ENCODE measurements at places on chromosomes 1 and 21. TPM values are rescaled to one million over a fixed set of nuclear protein-coding genes. Genes with fewer than 3 reads are reported as not detected.

The CCDC27 gene
- not detected for total RNA-seq

The APCS gene
- not detected for total RNA-seq

DNA sequence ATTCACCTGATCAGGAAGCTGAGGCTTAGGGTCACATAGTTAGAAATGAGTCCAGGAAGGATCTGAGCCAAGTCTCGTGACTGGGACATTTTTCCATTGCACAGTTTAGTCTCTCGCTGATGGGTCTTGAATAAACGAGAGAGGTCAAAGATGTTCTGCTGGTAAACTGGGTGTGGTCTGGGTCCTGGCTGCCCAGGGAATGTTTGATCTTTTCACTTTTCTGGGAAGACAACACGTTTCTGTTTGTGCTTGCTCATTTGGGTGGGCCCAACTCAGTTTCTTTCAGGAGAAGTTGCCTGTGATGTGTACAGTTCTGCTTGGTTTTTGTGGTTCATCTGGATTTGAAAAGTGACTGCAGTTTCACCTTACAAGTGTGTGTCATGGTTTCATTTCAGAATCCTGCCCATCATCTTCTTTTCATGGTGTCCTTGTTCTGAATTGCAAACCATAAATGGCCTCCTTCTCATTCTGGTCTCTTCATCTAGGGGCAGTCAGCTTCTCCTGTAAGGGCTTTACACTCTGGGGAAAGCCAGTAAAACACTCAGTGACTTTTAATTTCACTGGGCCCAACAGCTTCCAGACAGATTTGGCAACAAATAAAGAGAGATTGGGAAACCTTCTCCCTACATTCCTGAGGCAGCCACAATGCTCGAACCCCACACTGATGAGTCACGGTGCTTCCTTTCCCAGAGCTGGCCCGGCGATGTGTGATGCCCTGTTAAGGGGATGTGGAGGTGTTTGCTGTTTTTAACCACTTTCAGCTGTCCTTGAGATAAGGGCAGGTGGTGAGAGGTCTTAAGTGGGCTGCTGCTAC is 7.2 kb upstream of the TACSTD2 start:
- DNase-seq, result peak; percentile 83

DNA sequence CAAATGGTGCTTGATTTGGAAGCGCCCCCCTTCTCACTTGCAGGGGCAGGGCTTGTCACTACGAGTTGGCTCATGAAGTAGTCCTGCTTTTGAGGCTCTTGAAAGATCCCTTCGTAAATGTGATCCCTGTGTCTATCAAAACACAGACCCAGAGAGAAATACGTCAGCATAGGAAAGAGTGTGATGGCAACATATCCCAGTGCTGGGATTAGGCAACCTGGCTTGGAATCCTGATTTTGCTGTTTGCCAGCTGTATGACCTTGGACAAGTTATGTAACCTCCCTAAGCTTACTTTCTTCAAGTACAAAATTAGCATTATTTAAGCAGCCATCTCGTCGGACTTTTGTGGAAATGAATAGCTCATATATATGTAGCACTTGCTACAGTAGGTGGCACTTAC is 228.4 kb downstream of the ATG4C start:
- no peak for DNase-seq

- DNase-seq, result peak; percentile 49
These were observed 18.9 kb downstream of the PGBD2 start for GRCh38 chr1:248924696-248925532.

GRCh38 chr1:217527151-217527550 is 103.7 kb downstream of the GPATCH2 start:
- DNase-seq, result no peak

The RPTN gene
- total RNA-seq, result not detected

DNA sequence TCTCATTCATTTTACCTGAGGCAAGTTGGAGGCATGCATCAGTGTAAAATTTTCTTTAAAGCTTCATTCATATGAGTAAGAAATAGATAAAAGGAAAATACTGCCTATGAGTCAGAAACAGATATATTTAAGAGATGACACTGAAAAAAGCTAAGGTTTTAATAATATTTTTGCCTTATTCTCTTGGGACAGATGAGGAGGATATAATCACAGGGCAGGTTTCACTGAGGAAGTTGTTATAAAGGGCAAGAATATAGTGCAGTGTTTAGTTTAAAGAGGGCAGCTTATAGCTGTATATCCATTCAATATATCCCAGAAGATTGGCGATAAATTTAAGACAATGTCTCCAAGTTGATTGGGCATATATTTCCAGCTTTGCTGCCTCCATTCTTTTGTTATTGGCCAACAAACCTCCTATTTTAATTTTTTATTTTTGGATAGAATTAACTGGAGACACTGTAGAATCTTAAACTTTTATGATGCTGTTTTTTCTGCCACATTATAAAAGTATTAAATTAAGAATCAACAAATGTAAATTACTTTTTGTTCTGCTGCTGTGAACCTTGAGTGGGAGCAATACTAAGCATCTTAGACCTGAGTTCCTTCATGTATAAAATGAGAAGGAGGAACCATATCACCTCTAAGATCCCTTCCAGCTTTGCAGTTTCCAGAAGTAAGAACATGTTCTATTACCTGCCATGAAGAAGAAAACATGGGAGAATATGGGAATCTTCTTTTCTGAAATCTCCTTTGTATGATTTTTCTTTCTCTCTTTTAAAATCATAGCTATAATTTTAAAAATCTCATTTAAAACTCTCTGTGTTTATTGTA is 171.6 kb downstream of the S1PR1 start:
- no peak for DNase-seq

The OR14I1 gene
- not detected for total RNA-seq

The ITGB2 gene
- 12.5 TPM for total RNA-seq

GRCh38 chr1:116299248-116299647 is 73.8 kb upstream of the ATP1A1 start:
- DNase-seq, result no peak

GRCh38 chr1:170967042-170967910 is 31.9 kb downstream of the MROH9 start:
- DNase-seq, result peak; percentile 11

- DNase-seq, result no peak
These were observed 124.3 kb upstream of the PDE4B start for GRCh38 chr1:65668368-65668767.

GRCh38 chr1:180247061-180247460 is 17.0 kb downstream of the LHX4 start:
- no peak for DNase-seq

DNA sequence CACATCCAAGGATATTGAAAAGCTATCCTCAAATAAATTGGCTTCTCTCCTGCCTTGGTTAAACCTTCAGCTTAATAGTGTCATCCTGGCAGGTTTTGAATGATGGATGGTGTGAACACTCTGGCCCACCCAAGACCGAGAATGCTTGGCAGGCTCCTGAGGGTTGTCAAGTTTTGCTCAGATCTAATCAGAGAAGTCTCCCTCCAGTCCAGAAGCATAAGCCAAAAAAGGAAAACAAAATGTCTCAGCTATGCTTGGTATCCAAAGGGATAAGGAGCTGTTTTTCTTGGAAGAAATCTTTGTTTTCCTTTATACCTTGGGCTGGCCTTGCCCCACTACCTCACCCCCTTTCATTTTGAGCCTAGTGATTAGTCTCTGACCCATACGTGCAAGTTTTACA is 172.7 kb downstream of the CRB1 start:
- peak; percentile 35 for DNase-seq

DNA sequence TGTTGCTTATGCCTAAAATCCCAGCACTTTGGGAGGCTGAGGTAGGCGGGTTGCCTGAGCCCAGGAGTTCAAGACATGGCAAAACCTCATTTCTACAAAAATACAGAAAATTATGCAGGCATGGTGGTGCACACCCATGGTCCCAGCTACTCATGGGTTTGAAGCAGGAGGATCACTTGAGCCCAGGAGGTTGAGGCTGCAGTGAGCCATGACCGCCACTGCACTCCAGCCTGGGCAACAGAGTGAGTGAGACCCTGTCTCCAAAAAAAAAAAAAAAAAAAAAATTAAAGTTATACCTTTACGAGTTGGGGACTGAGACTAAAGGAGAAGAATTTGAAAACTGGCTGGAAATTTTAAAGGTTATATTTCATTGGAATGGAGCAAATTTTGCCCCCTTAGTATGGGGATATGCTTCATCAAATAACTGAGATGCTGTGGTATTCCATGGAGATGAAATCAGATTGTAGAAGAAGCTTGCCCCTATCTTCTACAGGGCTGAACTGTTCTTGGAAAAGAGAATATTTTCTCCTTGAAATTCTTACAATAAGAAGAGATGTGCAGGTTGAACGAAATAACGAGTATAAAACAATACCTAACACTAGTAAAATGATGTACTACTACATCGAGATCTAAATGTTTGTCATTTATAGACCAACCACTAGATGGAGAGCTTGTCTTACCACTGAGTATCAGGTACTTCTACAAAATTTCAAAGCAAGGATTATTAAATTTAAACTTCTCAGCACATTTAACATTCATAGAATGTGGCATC is 34.9 kb upstream of the SCYL3 start:
- peak; percentile 64 for DNase-seq

- DNase-seq, result no peak
These were observed 111.2 kb upstream of the ADGRL2 start for GRCh38 chr1:81689531-81689941.

DNA sequence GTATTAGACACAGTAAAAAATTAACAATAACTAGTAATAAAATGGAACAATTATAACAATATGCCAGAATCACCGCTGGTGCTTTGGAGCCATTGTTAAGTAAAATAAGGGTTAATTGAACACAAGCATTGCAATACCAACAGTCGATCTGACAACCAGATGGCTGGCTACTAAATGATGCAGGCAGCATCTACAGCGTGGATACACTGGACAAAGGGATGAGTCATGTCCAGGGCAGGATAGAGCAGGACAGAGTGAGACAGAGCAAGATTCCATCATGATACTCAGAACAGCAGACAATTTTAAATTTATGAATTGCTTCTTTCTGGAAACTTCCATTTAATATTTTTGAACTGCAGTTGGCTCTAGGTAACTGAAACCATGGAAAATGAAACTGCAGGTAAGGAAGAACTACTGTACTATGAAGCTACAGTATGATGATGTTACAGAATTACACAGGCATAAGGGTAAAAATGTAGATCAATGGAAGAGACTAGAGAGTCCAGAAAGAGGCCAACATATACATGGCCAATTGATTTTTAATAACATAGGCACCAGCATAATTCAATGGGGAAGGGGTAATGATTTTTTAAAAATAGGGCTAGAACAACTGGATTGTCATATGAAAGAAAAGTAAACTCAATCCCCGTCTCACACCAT is 168.7 kb downstream of the RRAGC start:
- no peak for DNase-seq

DNA sequence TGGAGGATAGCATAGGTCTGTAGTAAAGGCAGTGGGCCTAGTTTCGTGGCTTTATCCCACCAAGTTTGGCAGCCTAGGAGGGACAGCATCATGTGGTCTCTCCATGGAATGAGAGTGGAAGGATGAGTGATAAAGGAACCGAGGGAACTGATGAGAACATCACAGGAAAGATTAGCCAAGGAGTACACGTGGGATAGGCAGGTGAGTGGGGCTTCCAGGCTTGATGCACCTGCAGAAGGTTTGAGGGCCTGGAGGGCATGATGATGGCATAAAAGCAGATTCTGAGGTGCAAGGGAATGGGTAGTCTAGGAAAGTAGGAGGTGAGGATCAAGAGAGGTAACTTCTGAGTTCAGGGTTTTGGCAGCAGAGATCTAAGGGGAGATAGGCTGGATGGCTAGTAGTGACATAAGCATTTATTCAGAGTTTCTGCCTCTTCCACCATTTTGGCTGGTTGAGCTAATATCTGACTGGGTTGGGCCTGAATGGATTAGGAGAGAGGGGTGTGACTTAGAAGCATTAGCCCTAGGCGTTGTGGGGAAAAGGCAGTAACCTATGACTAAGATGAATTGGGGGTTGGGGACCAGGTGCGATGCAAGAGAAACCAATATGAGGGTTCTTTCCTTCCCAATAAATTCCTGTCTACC is 9.1 kb downstream of the PTGFRN start:
- no peak for DNase-seq

- DNase-seq, result peak; percentile 30
These were observed 129.2 kb downstream of the RGS21 start for GRCh38 chr1:192445839-192446489.

GRCh38 chr1:171858696-171859095 is 17.4 kb downstream of the DNM3 start:
- DNase-seq, result no peak

GRCh38 chr21:45376459-45377324 is 28.3 kb upstream of the COL18A1 start:
- no peak for DNase-seq

DNA sequence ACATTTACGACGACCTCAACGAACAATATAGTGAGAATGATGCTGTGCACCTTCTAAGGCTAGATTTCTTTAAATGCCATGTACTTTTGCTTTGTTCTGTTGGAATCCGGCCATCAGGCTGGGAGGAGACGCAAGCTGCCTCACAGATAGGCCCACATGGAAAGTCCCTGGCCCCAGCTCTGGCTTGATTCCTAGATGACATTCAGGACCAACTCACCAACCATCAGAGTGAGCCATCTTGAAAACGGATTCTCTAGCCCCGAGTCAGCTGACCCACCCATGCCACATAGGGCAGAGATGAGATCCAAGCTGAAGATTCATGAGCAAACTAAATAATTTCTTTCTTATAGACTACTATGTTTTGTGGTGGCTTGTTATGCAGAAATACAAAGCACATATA is 164.4 kb downstream of the ZNF281 start:
- no peak for DNase-seq

- no peak for DNase-seq
These were observed 17.6 kb upstream of the CLIC4 start for GRCh38 chr1:24727501-24728216.

DNA sequence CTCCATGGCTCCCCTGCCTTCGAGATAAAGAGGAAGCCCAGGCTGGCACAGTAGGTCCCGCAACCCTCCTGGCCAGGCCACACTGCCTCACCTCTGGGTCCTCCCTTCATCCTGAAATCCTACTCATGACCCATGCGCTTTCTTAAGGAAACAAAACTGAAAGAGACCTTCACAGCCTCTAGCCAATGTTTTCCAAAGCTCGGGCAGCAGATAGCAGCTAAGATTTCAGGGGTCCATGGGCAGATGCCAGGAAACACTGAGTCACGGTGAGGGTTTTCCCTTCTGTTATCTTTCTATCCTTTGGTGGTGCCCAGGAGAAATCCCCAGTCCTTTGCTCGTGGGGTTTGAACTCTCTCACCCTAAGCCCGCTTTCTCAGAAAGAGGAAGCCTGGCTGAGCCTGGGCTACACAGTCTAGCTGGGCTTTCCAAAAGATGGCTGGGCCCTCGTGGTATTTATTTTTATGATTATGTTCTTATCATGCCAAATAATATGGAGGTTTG is 26.6 kb downstream of the TTC39A start:
- DNase-seq, result no peak

DNA sequence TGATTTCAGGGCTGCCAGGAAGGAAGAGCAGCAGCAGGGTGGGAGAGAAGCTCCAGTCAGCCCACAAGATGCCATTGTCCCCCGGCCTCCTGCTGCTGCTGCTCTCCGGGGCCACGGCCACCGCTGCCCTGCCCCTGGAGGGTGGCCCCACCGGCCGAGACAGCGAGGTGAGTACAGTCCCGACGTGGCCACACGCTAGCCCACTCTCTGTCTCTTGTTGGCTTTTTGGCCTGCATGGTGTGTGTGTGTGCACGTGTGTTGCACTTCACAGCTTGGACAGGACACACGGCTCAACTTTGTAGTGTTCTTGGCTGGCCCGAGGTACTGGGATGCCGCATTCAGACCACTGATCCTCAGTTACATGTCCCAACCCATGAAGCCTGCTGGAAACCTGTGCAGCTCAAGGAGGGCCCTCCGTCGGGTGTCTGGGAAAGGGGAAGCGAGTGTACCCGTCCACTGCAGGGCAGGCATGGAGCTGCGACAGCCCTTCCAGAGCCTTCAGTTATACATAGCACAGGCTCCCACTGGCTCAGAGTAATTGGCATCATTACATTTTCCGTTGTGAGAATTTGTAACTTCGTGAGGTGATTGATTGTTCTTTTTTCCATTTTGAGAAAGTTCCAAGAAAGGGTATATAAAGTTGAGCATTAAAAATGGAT is 454 bp downstream of the CORT start:
- no peak for DNase-seq
